ENCODE measurements at places on chromosomes 3 and 15.

DNA sequence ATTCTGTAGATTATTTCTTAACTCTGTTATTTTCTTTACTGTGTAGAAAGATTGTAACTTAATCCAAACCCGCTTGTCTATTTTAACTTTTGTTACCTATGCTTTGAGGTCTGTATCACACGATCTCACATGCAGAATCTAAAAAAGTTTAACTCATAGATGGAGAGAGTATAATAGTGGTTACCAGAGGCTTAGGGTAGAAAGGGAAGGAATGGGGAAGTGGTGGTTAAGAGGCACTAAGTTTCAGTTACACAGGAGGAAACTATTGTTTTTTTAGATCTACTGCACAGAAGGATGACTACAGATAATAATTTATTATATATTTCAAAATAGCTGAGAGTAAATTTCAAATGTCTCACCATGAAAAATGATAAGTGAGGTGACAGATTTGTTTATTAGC is 515.2 kb downstream of the RSL24D1 start:
- no peak for DNase-seq

DNA sequence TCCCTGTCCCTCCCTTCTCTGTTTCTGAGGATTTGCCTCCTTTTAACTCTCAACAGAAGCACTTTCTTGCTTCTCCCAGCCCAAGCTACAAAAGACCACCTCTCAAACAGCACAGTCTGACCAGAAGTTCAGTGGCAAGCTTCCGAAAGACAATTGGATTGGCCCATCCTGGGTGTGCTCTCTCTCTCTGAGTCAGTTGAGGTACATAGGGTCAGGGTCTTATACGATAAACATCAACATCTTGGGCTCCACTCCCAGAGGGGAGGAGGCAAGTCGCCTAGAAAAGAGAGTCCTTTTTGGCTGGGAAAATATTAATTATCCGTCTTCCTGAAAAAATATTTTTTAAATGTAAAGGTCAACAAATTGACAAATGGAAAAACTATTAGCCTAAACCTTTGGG is 155.8 kb downstream of the TMCO5A start:
- no peak for DNase-seq

- DNase-seq = no peak
These were observed 29.1 kb upstream of the TNIK start for GRCh38 chr3:171489348-171489747.

DNA sequence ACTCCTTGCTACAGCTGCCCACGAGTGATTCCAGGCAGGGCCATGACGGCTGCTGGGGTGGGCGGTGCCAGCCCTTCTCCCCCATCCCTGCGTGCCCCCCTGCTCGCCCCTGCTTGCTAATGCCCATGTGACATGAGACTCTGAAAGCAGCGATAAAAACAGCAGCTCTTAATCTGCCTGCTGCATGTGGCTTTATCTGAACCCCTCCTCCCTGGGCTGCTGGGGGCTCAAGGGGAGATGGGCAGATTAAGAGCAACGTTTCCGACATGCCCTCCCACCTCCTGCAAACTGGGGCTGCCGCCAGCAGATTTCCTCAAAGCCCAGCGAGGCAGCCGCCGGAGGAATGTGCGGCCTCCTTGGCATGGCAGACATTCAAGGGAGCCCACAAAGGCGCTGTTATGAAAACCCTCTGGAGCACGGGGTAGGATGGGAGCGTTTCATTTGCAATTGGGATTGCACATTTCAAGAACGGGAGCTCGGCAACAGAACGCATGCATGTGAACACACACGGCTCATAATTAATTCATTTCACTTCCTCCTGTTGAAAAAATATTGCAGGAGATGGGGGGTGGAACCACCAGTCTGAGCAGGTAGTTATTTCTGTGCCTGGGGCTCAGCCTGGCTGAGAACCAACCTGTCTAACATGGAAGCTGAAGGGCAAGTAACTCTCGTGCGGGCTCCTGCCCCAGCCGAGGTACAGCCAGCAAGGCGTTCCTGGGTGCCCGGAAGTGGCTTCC is 504.2 kb upstream of the PROK2 start:
- DNase-seq = no peak

DNA sequence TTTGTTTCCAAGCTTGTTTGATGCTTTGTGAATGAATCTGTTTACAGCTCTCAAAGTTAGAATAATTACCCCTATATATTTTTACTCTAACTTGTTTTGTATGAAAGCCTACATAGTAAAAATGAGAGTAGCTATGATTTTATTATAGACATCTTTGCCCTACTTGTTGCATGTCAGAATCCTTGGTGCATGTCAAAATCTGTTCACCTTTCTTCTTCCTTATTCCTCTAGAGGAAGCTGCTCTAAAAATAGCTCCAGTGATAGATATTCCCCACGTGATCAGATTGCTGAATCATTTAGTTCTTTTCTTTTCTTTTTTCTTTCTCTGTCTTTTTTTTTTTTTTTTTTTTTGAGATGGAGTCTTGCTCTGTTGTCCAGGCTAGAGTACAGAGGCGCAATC is 39.8 kb downstream of the LRRC49 start:
- DNase-seq = no peak

- DNase-seq = no peak
These were observed 377.3 kb downstream of the MECOM start for GRCh38 chr3:169286214-169286613.

DNA sequence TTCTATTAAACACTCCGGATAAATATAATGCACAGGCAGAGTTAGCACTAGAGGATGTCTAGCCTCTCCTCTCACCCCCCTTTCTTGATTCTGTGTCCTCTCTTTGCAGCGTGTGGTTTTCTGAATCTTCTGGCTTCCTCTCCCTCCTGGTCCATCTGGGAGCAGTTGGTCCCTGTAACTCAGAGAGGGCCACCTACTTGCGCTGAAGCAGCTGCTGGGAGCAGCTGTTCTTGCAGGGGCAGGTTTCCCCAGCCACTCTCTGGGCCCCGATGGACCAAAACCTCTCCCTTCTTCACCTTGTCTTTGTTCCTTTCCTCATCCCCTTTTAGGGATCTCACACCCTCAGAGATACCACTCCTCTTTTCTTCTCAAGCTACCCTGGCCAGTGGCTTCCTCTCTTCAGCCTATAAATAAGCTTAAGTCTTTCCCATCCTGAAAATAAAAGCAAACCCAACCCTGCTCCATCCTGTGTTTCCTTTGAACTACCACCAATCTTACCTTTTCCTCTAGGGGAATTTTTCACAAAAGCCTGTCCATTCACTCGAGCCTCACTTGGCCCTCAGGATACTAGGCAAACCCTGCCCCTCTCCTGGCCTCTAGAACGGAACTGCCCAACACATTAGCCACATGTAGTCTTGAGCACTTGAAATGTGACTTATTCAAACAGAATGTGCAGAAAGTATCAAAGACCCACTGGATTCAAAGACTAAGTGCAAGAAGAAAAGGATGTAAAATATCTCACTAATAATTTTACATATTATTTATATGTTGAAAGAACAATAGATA is 59.7 kb downstream of the STARD5 start:
- DNase-seq = no peak

DNA sequence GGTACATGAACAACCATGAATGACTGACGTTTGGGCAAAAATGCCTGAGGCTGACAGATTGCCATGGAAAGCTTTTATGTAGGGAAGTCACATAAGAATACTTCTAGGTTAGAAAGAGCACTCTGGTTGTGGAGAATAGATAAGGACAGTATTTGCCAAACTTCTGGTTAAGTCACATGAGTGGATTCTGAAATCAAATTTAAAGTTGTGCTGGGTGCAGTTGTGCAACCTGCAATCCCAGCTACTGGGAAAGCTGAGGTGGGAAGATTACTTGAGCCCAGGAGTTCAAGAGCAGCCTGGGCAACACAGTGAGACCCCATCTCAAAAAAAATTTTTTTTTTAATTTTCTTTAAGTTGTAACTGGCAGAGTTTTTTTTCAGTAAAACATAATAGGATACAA is 7.2 kb upstream of the ZNF148 start:
- DNase-seq = no peak

DNA sequence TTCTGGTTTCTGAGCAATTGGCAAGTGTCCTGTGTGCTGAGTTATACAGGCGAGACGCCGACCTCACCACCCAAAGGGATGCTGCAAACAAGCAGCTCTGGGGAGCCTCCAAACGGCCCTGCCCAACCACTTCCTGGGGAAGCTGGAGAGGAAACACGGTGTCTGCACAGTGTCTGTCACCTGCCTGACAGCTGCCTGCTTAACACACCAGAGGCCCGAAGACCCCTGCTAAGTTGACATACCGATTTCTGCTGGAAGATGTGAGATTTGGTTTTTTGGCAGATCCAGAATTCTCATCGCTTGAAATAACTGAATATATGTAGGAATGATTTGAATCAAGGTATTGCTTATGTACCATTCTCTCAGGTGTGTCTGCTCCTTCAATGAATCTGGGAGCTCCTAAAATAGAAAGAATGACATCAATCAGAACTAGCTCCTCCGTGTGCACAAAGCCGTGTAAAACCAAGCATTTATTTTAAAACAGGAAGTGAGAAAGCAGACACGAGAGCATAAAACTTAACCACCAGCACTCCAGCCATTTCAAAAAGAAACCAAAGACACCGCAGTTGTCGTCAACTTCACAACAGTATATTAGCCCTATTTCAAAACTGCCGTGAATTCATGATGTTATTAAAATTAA is 27.2 kb downstream of the LRRC2 start:
- peak; percentile 25 for DNase-seq

GRCh38 chr15:69497076-69497475 is 44.5 kb downstream of the RPLP1 start:
- DNase-seq = no peak

DNA sequence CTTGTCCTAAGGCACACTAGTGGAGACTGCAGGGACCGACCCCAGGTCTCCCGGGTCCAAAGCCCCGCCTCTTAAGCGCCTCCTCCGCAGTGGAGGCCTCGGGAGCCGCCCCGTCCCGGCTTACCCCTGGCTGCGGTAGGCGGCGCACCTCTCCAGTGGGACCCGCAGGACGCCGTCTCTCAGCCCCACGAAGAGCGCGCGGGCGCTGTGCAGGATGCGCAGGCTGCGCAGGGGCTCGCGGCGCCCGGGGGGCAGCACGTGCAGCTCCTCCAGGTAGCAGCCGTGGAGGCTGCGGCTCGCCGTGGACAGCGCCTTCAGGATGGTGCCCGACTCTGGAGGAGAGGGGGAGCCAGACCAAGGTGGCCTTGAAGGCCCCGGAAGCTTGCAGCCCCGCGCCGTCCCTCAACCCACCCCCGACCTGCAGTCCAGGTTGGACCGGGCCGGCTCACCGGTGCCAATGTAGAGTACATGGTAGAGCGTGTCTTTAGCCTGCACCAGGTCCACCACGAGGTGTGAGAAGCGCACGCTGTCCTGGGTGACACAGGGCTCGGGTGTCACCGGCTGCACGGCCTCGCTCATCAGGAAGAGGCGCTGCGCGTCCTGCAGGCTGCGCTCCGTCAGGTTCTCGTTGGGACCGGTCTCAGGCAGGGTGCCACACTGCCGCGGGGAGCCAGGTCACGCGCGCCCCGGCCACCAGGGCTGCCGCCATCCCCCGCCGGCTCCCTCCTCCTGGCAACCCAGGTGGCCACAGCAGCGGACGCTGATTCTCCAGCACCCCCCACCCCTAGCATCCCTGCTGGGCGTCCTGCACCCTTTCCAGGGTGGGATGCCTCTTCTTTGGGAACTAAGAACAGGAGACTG is 105.5 kb downstream of the SEMA5B start:
- DNase-seq = no peak

All from activated naive CD8-positive, alpha-beta T cell treated with anti-CD3 and anti-CD28 coated beads, Interleukin-2, amount 50 U/mL, for 16 hours (primary cell).